CD4-positive, alpha-beta T cell treated with Interferon gamma for 1 hour (primary cell): ENCODE measurements at places on chromosomes 5 and 9.

DNA sequence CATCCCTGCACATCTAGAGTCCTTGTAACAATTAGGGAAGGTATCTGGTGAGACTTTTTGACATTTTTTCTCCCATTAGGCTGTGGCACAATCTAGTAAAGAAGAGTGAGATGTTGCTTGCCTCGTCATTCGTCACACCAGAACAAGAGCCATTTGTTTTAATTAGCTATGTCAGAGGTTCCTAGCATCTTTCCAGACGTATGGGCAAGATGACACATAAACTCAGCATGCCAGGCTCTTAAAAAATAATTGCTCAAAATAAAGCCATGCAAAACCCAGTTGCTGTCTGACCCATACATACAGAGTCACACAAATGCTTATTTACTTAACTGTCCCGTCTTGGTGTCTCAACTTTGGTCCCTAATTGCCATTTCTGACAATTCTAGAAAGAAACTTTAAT is 125.9 kb downstream of the TRPM3 start:
- DNase-seq, result no peak

DNA sequence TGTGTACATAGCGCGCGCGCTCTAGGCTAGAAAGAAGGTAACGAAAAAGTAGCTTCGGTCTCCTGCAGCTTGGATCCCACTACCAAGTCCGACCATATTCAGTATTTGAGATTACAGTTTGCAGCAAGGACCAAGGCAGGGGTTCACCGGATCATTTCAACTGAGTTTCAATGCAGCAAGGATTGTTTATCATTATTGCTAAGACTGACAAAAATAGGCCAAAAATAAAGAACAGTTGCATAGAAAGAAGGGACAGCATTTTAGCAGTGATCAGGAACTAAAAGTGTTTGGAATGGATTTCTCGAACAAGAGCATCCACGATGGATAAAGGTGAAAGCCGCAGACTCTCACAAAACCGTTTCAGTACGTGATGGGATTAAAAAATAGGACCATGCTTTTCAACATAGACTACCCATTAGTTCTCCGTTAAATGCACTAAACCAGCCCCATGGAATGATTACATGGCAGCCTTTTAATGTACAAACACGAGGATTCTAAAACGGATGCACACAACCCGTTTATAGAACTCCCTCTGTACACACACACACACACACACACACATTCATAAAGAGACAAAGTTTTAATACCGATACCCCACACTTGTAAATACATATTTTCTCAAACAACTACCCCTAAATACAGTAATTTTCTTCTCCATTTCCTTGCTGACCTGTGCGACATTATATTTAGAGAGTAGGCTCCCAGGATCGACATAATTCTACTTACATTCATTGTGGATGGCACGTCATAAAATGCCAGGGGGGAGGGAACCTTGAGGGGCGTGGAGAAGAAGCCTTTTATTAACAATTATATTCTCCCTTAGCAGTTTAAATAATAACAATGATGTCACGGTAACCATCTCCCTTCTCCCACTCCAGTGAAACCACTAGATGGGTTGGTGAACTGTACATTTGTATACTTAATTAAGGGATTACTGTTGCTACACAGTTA is 197.1 kb downstream of the MEF2C start:
- DNase-seq, result no peak

GRCh38 chr5:99072846-99073245 is 144.0 kb upstream of the CHD1 start:
- DNase-seq, result no peak

- DNase-seq, result no peak
Measured at GRCh38 chr5:146034605-146035004, 70.8 kb downstream of the PLAC8L1 start.

GRCh38 chr5:159106193-159106568 is 6.5 kb upstream of the EBF1 start:
- no peak for DNase-seq

DNA sequence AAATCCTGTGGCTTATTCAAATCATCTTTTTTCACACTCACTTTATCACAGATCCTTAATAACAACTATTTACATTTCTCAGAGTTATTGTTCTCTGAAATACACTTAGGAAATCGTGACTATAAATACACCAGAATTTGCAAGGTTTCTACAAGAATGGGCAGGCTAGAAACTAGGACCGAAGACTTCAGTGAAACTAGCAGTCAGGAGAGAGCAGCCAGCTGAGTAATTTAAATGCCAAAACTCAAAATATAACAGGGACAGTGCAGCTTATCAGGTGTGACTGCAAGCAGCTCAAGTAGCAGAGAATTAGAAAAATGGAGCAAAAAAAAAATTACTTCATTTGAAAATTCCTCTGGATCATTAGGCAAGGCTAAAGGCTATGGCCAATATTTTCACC is 719.3 kb upstream of the ZNF608 start:
- no peak for DNase-seq

- DNase-seq, result no peak
Measured at GRCh38 chr9:82421498-82421897, 432.9 kb downstream of the SPATA31D1 start.

DNA sequence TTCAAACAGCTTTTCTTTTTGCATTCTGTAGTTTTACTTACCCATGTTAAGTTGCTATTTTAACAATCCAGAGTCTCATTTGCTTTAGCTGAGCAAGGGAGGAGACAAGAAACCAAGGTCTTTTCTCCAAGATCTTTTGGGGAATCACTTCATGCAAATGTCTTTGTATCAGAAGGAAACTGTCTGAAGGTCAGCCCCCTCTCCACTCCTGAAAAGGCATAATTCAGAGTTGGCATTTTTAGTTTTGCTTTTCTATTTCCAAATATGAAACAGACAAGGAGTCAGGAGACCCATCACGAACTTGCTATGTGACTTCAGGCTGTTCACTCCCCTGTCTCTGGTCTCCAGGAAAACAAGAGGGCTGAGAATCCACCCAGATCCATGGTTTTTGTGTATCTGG is 12.3 kb upstream of the TNFSF15 start:
- DNase-seq, result no peak

DNA sequence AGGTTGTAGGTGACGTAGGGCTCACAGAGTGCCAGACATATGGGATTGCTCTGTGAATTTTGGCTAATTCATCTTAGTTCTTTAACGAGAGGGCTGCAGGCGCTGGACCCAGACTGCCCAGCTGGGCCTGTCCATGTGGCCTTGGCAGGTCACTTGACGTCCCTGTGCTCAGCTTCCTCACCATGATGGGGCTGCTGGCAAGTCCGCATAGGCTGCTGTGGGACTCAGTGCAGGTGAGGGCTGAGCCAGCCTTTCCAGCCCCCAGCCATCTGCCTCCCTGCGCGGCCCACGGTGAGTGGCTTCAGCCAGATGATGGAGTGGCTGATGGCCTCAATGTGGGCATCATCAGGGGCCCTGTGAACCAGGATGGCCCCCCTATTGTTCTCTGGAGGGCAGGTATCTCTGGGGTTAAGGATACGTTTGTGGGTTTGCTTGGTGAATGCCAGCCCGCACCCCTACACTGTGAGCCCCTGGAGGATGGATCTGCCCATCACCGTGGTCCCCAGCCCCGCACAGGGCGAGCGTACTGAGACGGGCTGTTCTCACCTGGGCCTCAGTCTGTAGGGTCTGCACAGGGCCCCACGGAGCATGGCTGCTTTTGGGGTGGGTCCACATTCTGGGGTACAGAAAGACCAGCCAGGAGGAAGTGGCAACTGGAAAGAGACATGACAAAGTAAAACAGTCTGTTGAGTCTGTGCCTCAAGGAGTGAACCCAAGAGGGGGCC is 3.7 kb downstream of the CARD19 start:
- DNase-seq, result no peak

DNA sequence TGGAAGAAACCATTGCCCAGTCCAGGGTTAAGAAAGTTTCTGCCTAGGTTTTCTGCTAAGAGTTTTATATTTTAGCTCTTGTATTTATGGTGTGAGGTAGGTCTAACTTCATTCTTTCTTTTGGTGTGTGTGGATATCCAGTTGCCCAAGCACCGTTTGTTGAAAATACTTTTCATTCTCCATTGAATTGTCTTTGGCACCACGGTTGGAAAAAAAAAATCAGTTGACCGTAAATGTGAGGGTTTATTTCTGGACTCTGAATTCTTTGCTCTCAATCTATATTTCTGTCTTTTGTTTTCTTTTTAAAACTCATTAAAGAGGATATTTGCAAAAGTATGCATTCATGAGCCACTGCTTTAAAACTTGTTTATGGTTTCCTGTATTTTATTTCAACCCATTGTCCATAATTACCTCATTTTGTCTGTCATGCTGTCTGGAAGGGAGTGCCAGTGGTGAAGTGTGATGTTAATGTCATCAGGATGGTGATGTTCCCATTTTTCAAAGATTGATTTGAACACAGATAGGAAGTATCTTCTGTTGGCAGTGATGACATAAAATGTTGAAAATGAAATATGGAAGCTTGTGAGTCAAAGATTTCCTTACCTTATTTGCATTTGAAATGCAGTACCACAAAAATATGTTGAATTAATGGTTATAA is 33.9 kb downstream of the HABP4 start:
- DNase-seq, result no peak

DNA sequence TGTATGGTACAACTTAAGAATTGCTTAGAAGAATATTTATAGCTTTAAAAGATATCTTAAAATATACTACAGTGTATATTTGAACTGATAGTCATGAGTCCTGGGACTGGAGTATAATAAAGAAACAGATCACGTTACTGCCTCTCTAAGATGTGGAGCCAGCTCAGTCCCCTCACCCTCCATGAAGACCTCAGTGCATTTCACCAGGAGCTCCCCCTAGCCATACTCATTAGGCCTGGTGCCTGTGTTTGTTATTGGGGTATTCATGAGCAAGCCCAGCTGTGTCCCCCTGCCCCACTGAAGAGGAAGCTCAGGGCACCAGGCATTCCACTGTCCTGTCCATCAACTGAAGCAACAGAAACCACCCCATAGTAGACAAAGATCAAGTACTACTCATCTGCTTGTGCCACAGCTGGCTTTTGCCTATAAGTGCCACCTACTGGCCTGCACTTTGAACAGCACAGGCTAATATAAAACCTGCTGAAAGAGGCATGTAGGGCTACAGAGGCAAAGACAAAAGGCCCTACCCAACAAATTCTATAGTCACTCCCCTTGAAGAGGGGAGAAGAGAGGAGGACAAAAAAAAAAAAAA is 850.2 kb upstream of the NUDT12 start:
- no peak for DNase-seq

DNA sequence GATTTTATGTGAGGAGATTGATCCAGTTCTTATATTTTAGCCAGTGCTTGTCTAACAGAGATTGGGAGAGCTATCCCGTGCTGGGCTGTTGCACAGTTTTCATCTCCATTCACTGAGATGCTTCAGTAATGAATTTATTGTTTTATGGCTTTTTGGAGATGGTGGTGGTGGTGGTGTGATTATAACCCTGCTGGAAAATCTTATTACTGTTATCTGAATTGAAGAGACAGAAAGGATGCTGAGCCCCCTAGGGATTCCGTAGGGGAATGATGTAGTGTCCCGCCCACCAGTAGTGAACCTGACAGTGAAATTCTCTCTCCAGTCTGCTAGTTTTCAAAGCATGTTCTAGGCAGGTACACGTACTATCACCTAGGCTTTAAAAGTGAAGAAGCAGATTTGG is 1.9 kb downstream of the RAI14 start:
- DNase-seq, result no peak

- no peak for DNase-seq
Measured at GRCh38 chr9:21412107-21412506, 3.2 kb downstream of the IFNA8 start.
